ENCODE measurements at places on chromosomes 3 and 15. TPM values are rescaled to one million over a fixed set of nuclear protein-coding genes. Genes with fewer than 3 reads are reported as not detected.
A peak's percentile ranks its signal among the peaks of the same experiment; 100 is the strongest.

GRCh38 chr15:68442041-68442440 is 10.1 kb upstream of the ITGA11 start:
- DNase-seq, result peak; percentile 33

DNA sequence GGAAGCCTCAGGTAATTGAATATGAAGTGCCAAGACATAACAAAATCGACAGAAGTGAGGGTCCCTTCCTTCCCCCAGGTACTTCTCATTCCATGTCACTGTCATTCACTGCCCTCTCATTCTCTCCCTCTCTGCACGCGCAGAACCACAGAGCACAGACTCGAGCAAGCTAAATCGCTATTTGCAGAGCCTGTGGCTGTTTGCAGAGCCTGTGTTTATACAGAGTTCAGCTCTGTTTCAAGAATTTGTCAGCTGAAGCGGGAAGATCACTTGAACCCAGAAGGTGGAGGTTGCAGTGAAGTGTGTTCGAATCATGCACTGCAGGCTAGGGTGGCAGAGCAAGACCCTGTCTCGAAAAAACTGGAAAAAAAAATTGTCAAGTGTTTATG is 2.5 kb downstream of the VILL start:
- DNase-seq, result no peak

GRCh38 chr15:77107068-77107467 is 36.2 kb upstream of the TSPAN3 start:
- no peak for DNase-seq

- DNase-seq, result no peak
These were observed 3.6 kb downstream of the PXK start for GRCh38 chr3:58336135-58336882.

NBEAL2 gene
- total RNA-seq, result 122 TPM

GRCh38 chr15:44883199-44883877 is 73.1 kb upstream of the TERB2 start:
- no peak for DNase-seq

PLIN1 gene
- total RNA-seq, result 4.6 TPM

DNA sequence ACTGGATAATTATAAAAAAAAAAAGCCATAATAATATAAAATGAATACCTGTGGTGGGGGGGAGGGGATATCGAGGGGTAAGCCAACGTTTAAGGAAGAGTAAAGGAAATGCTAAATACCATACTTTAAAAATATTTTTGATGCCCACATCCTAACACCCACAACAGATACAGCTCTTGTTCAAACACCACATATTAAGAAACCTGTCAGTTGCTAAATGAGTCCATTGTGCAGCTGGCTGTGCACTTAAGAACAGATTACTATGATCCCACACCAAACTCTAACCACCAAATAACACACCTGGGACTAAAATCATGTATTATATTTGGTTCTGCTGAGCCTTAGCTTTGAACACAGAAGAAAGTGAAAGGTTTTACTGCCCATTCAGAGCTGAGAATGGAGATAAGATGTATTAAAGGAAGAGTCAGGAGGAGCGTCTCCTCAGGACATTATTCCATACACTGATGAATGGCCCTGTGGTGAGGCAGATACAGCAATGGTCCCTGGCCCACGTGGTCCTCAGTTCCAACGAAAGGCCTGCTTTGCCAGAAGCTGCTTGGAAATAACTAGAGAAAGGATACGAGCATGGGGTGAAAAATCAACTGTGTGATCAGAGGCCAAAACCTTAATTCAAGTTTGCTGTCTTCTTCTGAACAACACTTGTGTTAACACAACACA is 515.4 kb downstream of the FOXP1 start:
- DNase-seq, result no peak

DNA sequence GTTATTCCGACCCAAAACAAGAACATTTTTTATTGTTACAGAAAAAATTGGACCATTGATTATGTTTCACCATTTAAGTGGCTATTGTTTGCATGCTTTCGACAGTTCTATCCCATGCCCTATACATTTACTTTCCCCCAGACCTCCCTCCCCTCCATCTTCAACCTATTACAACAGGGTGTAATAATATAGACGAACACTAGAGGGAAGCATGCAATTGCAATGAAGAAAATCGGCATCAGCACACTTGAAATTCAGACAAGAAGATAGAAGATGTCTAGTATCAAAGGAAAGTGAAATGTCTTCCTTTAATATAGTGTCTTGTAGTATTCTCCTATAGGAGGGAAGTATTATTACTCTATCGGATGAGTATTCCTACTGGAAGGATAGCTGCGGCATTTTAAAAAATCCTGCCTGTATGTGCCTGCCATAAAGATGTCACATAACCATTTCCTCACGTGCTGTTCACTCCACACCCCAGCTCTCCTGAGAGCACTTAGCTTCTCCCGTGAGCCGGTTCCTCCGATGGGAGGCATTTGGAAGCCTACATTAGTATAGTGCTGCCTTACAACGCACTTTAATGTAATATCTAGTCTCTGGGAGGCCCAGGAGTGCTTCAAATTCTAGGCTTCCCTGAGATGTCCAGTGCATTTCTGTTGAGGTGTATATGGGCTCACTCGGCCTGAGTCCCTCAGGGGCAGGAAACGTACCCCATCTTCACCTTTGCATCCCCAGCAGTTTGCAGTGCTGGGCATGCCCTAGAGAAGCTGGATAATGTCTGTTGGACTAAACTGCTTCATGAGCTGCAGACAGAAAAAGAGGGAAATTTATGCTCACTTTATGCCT is 17.8 kb upstream of the ERICH6 start:
- DNase-seq, result no peak

DNA sequence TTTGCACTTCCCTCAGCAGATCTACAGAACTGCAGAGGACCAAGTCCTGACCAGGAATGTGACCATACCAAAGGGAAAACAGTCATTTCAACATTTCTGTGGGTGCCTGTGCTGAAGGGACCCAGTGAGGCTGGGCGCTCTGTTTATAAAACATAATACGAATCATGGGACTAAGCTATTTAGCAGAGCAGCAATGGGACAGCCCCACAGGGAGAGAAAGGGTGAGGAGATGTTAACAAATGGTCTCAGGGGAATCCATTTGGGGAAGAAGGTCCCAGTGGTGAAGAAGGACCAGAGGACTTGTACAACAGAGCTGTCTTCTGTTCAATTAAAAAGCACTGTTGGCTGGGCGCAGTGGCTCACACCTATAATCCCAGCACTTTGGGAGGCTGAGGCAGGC is 1025.4 kb downstream of the FHIT start:
- DNase-seq, result no peak

ARPP21 gene
- total RNA-seq, result 2.1 TPM

- DNase-seq, result no peak
These were observed 22.2 kb upstream of the CLDN18 start for GRCh38 chr3:137987723-137988122.
